Bronchial epithelial cell (primary cell): ENCODE measurements at places on chromosomes 7 and 10. TPM values are rescaled to one million over a fixed set of nuclear protein-coding genes. Genes with fewer than 3 reads are reported as not detected.

The NIPSNAP2 gene
- 54.4 and 65.3 TPM in 2 replicates for total RNA-seq

The STEAP2 gene
- total RNA-seq: 3.9 and 4.5 TPM in 2 replicates

The RELN gene
- 0.13 TPM in 1 of 2 replicates, not detected in the other for total RNA-seq

The MYPN gene
- total RNA-seq: not detected in 2 replicates

The DENND2A gene
- total RNA-seq: 0.26 TPM in 1 of 2 replicates, not detected in the other

The PLPP4 gene
- 0.13 and 0.26 TPM in 2 replicates for total RNA-seq

The ZDHHC4 gene
- 92.1 and 94.6 TPM in 2 replicates for total RNA-seq

The TCTN3 gene
- 16.8 and 19.5 TPM in 2 replicates for total RNA-seq

The CTNNA3 gene
- total RNA-seq: under 0.01 TPM in 1 of 2 replicates, not detected in the other

The CALCR gene
- total RNA-seq: not detected in 2 replicates

The STEAP1B gene
- 3.7 and 5.9 TPM in 2 replicates for total RNA-seq

The MGMT gene
- total RNA-seq: 19.3 and 19.7 TPM in 2 replicates

The TUBB8 gene
- total RNA-seq: not detected in 2 replicates

The STAMBPL1 gene
- 1.7 and 2.6 TPM in 2 replicates for total RNA-seq

The SFRP4 gene
- total RNA-seq: 0.26 TPM in 1 of 2 replicates, not detected in the other

The TSPAN13 gene
- 32.6 and 41.6 TPM in 2 replicates for total RNA-seq

The HHEX gene
- total RNA-seq: 0.26 and 0.38 TPM in 2 replicates

The TAC1 gene
- total RNA-seq: 0.13 TPM in 1 of 2 replicates, not detected in the other

The MEIG1 gene
- not detected in 2 replicates for total RNA-seq

The OR2F1 gene
- not detected in 2 replicates for total RNA-seq

The ASZ1 gene
- total RNA-seq: not detected in 2 replicates
